ENCODE measurements at places on chromosomes 6 and 20.
A peak's percentile ranks its signal among the peaks of the same experiment; 100 is the strongest.

DNA sequence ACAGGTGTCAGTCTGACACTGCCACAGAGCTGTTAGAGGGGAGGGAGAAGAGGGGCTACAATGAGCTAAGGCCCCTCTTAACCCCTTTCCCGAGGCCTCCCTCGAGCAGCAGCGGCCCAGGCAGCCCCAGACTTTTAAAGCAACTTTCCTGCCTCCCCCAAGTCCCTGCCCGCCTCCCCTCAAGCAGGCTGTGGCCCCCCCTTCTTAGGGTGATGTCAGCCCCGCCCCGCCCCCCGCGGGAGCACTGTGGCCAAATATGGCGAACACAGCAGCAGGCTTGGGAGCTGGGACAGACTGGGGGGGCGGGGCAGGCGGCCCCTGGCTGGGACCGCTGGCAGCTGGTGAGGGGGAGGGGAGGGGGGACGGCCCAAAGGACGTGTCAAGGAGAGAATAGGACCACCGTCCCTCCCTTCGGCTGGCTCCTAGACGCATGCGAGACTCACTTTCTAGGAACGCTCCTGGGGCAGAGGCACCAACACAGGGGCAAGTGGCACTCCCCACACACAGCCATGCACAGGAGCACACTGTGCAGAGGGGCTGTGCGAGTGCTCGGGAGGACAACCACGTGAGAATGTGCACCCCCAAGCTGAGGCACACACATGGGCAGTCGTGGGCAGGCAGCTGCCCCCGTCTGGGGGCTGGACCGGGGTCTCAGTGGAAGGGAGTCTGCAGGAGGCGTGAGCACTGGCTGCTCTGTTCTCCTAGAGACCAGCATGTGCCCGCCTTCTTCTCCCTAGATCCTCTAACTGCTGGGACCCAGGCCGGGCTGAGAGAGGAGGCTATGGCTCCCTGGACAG, 6.7 kb downstream of the TEAD3 start:
- DNase-seq: no peak

DNA sequence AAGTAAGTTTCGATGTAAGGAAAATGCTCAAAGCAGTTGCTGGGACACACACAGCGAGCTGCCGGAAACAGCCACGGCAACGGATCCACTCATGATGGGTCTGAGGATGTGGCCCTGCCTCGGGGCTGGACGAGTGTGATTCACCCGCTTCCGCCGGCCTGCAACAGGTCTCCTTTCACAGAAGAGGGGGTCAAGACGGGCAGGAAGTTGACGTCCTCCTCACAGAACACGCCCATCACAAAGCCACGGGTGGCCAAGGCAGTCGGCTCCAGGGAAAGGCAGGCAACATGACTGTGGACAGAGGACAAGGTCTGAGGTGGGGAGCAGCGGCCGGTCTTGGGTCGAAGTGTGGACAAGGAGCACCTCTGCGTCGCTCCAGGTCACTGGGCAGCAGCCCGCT, 29.9 kb upstream of the SMOC2 start:
- DNase-seq: no peak

DNA sequence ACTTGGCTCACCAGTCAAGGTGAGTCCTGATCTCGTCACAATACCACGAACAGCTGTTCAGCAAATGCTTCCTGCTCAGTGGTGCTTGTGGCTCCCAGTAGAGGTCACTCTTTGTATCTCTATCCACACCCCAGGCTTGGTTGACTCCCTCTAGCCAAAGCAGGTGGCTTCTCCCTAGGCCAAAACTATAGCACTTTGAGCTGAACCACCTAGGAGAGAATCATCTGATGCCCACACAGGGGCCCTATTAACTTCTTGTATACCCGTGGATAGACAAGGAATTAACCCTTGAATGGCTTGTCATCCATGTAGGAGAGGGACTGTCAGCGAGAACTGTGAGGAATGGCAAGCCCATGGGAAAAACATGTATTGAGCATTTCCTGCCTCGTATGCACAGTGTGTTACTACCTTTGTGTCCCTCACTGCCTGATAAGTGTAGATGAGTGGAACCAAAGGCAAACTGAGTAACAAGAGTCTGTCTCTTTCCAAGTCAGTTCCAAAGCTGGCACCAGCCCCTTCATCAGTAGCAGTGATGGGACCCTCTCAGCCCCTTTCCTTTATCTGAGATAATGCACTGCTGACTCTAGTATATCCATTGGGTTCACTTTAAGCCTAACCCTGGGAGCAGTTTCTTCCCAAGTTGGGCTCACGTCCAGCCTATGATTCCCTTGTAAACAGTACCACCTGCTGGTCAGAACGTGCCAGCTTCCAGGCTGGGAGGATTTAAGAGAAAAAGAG, 42.5 kb downstream of the EIF2S2 start:
- peak; percentile 34 for DNase-seq

GRCh38 chr6:12175626-12176025, 114.5 kb upstream of the EDN1 start:
- DNase-seq: no peak

DNA sequence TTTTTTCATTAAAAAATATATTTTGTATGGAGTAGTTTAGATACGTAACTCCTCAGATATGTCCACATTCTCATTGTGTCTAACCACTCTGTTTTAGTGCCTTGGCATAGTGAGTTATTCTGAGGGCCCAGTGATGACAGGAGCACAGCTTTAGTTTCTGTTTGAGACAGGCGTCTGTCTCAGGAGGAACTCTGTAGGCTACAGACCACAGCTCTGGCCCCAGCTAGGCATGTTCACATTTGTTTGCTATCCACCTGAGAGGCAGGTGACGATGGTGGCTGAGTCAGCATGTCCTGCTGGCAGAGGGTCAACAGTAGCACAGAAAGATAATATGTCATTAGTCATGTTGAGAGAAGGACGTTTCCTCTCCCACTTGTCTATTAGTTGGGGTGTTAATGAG, 16.3 kb downstream of the LRRC1 start:
- DNase-seq: peak; percentile 61

DNA sequence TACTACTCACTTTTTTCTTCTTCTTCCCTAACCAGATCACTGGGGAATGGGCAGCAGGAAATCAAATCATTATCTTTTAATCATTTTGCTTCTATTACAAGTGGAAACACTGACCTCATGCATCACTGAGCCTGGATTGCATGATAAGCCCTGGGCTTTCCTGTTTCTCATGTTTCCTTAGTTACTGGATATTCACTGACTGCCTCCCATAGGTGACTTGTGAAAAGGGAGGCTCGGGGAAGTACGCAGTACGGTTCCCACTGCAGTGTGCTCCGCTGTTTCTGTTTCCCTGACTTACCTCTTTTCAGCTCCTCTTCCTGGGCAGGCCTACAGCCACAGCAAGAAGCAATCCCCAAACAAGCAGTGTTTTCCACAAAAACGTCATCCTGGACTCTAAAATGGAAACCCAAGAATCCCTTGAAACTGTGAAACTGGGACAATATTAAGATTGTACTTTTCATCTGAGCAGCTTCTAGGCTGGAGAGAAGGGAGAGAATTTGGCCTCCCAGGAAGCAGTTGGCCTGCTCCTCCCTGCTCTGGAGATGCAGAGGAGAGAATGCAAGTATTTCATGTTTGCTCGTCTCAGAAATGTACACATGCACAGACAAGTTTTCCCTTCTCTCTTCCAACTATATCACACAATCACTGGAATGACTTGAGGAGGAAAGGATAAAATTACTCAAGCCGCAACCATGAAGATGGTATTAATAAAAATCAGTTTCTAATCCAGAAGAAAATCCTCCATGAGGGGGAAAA, 13.1 kb downstream of the BTNL2 start:
- no peak for DNase-seq

GRCh38 chr20:60491051-60491581, 532.9 kb downstream of the CDH26 start:
- DNase-seq: no peak

GRCh38 chr6:7672066-7673062, 53.5 kb upstream of the BMP6 start:
- no peak for DNase-seq

DNA sequence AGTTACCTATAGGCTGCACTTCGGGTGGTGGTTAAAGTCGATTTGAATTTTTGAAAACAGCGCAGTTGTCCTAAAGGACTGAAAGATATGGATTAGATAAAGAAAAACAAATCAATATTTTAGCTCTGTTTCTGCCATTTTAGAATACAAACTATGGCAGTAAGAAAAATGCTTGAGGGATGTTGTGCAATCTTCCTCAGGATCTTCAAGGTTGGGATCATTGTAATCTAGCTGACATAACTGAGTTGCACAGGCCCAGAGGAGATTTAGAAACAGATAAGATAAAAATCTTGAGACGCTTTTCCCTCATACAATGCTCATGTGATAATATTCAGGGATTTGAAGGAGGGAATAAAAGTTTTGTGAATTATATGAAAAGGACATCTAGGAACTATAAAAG, 926 bp downstream of the PEX3 start:
- DNase-seq: no peak

DNA sequence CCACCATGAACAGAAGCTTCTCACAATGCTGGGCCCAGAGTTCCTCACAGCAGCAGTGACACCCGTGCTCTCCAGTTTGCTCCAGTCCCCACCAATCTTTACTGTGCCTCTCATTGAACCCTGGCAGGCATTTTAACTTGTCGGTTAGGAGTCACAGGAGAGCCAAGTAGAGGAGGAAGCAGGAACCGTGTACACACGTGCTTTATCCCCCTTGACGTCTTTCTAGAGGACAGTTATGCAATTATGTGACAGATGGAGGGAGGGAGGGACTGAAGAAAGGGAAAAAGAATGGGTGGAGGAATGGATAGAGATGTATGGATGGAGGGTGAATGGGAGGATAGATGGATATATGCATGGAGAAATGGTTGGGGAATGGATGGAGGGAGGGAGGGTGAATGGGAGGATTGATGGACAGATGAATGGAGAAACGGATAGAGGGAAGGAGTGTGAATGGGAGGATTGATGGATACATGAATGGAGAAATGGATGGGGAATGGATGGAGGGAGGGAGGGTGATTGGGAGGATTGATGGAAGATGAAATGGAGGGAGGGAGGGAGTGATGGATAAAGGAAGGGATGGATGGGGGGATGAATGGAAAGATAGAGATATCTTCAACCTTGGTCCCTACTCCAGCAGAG, 26.0 kb downstream of the RBM38 start:
- DNase-seq: no peak

DNA sequence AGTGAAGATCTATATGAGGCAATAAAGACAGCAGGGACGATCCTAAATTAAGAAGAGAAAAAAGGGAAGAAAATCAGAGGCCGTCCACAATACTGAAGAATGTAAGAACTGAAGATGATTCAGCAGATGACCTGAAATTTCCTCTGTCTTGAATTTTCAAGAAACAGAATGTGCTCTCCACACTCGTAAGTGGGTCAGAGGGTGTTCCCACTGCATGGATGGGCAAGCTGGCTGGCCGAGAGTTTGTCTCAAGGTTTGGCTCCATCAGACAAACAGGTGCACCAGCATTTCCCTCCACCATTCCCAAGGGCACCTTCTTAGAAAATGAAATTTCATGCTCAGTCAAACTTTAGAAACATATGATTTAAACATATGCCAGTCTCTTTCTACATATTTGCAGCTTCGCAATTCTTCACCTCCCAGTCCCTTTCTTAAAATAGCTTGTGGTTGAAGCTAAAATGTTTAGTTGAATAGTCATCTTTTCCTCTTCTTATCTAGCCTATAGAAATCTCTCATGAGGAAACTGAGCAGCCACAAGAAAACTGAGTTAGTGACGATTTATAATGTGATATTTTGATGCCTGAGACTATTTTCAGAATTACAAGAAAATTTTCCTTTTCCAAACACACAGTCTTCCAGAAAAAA, 576.4 kb downstream of the PRKN start:
- no peak for DNase-seq

GRCh38 chr6:125524356-125524755, 222.6 kb upstream of the HDDC2 start:
- DNase-seq: no peak

GRCh38 chr20:23090147-23090546, 4.0 kb upstream of the CD93 start:
- no peak for DNase-seq

DNA sequence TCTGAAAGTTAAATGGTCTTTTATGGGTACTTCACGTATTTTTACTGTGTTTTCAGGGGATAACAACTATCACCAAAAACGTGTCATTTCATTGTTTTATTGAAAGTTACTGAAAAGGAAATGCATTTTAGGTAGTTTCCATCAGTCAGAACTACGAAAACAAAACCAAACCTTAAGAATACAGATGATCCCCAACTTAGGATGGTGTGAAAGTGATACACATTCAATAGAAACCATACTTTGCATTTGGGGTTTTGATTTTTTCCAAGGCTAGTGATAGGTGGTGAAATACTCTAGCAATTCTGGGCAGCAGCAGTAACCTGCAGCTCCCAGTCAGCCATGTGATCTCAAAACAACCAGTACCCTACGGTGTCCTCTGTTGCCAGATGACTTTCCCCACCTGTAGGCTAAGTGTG, 25.9 kb upstream of the EFHC1 start:
- DNase-seq: no peak

GRCh38 chr20:31308535-31309162, at the start of gene DEFB116:
Gene DEFB116 (minus strand): TSS chr20:31308585. CDS start chr20:31308585, 0 bp downstream.
- no peak for DNase-seq

GRCh38 chr6:52653151-52653550, 17.8 kb upstream of the TMEM14A start:
- DNase-seq: no peak

GRCh38 chr6:35498422-35499067, 1.7 kb upstream of the TEAD3 start:
- DNase-seq: no peak

GRCh38 chr6:7919871-7920270, 9.3 kb upstream of the TXNDC5 start:
- no peak for DNase-seq

- DNase-seq: no peak
These were observed 15.8 kb downstream of the MAN1A1 start for GRCh38 chr6:119333707-119334295.

GRCh38 chr20:32638848-32639247, 34.9 kb downstream of the C20orf203 start:
- no peak for DNase-seq

DNA sequence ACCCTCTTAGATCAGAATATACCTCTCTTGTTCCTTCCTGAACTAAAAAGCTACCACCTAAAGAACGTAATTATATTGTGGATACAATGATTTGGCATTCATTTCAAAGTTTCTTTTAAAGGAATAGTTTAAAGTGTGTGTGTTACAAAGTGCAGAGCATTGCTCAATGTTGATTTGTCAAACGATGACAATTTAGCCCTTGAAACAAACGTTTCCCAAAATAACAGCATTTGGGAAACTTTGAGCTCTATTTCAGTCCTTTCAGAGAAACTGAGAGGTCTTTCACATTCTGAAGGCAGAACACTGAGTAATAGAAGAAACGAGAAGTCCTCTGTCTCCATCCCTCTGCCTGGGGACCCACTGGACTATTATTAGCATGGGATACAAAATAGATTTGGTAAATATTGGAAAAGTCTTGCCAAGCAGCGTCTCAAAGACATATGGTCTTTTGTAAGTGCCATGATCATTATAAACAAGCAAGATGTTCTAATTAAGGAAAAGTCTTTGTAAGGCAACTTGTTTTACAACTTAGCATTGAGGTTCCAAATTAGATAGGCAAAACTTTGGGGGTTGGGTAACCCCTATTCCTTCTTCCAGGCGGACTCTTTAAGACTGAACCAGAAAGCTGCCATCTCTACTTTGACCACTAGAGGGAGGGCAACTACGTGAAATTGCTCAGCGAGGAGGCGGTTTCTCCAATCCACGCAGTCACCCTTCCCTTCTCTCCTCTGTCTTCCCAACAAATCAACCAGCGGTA, 208.8 kb downstream of the RNF144B start:
- peak; percentile 16 for DNase-seq

Measured in GM04503 (cell line).